ENCODE measurements at places on chromosomes 13 and 19.

DNA sequence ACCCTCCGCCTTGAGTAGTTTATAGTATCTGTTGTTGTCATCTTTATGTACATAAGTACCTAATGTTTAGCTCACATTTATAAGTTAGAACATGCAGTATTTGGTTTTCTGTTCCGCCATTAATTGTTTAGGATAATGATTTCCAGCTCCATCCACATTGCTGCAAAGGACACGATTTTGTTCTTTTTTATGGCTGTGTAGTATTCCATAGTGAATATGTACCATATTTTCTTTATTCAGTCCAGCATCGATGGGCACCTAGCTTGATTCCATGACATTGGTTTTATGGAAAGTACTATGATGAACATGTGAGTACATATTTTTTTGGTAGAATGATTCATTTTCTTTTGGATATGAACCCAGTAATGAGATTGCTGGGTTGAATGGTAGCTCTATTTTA, 174.4 kb upstream of the SPRY2 start:
- DNase-seq: no peak

DNA sequence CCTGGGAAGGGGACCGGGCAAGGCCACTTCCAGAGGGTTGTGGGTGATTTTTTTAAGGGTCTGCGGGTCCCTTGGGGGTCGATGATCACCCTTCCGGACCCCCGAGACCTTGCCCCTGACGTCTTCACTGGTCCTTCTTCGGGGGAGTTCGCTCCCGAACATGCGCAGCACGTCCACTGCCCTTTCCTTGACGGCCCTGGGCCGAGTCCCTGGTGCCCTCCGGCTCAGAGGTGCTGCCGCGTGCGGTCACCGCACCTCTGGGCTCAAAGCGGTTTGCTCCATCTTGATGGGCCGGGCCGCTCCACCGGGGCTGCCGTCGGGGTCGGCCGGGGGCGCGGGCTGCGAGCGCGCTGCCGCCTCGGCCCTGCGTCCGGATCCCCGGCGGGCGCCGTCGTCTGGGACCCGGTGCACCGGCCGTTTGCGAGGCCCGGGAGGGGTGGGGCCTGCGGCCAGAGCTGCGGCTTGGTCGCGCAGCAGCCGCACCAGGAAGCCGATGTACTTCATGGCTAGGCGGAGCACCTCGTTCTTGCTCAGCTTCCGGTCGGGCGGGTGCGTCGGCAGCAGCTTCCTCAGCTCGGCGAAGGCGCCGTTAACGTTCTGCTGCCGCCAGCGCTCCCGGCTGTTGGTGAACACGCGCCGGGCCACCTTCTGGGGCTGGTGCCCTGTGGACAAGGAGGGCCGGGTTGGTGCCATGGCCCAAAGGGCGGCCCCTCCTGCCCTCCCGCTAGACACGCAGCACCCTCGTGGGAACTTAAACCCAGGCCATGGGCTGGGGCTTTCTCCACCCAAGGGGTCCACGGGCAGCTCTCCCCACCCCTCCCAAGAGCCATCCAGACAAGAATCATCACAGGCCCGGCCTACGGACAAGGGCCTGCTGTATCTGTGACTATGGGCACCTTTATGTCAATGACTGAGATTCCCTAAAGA, 3.3 kb downstream of the LYL1 start:
- DNase-seq: no peak

DNA sequence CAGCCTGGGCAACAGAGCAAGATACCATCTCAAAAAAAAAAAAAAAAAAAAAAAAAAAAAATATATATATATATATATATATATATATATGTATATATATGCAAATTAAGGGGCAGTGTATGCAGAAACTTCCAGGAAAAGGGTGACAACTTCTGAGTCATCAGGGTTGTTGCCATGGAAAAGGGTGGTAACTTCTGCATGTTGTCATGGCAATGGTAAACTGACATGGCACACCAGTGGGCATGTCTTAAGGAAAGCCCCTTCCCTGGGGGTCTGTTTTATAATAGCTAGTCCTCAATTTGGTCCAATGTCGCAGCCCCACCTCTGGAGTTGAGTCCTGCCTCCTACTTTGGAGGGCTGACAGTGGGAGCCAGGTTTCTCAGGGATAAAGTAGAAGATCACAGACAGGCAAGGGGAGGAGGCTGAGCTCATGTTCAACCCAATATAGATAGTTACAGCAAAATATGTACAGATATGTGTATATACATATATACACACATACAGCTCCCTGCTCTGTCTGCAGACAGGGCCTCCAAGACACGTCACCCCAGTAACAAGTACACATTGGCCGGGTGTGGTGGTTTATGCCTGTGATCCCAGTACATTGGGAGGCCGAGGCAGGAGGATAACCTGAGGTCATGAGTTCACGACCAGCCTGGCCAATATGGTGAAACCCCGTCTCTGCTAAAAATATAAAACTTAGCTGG, 7.2 kb upstream of the FCHO1 start:
- no peak for DNase-seq

DNA sequence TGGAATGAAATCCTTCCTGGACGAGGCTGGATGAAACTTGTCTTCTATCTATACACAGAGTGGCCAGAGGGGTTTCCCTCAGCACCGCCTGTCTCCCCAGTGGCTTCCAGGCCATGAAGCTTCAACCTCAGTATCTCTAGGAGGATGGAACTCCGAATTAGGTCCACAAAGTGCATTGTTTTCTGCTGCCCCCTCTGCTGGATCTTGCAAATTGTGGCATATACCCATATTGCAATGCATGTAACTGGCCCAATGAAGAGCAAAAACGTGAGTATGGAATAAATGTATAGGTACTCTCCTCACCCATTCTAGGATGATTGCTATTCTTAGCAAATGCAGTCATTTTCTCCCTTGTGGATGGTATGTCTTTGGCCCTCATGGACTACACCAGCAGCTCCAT, 14.7 kb upstream of the LILRB4 start:
- no peak for DNase-seq

- DNase-seq: no peak
Measured at GRCh38 chr19:11295665-11296245, at the start of gene TSPAN16. Gene TSPAN16 (plus strand): TSS chr19:11296160. CDS start chr19:11296298, 138 bp downstream.

DNA sequence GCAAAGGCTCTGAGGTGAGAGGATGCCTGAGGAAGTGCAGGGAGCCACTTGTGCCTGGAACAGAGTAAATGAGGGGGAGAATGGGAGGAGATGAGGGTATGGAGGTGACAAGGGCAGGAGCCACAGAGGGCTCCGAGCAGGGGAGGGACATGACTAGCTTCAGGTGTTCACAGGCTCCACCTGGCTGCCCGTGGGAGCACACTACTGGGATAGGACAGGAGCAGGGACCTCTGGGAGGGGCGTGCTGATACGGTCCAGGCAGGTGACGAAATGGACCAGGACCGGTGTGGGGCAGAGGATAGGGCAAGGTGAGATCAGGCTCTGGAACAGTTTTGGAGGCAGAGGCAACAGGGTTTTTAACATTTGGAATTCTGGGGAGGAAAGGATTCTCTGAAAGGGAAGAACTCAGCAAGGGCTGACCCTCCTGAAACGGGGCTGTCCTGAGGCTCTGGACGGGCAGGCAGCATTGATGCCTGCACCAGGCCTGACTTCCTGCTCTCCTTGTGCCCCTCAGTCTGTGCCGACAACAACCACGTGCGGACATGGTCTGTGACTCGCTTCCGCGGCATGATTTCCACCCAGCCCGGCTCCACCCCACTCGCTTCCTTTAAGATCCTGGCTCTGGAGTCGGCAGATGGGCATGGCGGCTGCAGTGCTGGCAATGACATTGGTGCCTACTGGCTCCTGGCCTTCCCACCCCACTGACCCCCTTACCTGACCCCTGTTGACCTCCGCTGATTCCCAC, 11.6 kb downstream of the SHKBP1 start:
- DNase-seq: no peak

DNA sequence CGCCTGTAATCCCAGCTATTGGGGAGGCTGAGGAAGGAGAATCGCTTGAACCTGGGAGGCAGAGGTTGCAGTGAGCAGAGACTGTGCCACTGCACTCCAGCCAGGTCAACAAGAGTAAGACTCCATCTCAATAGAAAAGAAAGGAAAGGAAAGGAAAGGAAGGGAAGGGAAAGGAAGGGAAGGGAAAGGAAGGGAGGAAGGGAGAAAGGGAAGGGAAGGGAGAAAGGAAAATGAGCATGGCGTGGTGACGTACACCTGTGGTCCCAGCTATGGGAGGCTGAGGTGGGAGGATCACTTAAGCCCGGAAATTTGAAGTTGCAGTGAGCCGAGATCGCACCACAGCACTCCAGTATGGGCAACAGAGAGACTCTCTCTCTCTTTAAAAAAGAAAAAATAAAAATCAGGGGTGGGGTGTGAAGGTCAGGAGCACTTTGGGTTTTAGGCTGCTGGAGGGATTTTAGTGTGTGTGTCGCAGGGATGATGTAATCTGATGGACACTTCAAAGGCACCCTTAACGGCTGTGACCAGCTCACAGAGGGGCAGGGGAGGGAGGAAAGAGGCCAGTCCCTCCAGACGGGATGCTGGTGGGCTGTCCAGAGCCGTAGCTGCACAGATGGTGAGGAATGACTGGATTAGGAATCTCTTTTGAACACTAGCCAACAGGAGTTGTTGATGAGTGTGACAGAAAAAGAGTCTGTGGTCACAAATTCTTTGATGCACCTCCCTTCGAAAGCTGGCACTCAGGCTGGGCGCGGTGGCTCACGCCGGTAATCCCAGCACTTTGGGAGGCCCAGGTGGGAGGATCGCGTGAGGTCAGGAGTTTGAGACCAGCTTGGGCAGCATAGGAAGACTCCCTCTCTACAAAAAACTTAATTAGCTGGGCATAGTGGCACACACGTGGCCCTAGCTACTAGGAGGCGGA, 27.6 kb downstream of the TMPRSS9 start:
- DNase-seq: no peak

- no peak for DNase-seq
Measured at GRCh38 chr13:112854321-112854720, 114.7 kb upstream of the MCF2L start.

DNA sequence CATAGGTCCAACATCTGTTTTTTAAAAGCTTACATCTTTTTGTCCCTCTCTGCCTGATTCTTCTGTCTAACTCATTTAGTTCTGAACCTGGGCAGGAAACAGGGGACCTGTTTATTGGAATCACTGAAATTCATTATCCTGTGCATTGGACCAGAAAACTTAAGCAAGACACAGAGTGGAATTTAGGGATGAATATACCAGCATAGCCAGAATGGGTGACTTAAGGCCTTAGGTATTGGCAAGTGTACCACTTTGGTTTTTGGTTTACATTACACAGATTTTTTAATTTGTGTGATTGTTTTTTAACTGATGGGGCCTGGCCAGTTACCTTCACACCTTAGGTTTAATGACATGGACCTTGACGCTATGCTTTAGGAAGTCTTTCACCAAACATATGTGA, 232.5 kb downstream of the GPC5 start:
- DNase-seq: no peak

- no peak for DNase-seq
Measured at GRCh38 chr13:109208522-109208921, 577.9 kb downstream of the IRS2 start.

- no peak for DNase-seq
Measured at GRCh38 chr13:19981685-19982238, 23.2 kb downstream of the ZMYM2 start.

DNA sequence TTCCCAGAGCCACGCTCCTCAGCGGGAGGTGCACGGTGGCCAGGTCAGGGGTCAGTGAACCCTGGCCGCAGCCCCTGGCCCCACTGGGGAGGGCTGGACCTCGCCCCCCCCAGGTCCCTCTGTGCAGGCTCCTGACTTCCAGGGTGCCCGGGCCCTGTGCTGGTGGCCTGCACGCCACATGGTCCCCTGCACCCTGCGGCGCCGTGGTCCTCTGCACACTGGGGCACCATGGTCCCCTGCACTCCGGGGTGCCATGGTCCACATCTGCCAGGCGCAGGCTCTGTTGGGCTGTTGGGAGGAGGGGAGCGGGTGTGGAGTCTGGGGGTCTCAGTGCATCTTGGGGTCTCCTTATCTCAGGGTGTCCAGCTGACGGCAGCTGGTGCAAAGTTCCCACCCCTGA, 23.3 kb upstream of the TMEM255B start:
- DNase-seq: no peak

GRCh38 chr19:46755077-46755852, 9.0 kb upstream of the STRN4 start:
- no peak for DNase-seq

DNA sequence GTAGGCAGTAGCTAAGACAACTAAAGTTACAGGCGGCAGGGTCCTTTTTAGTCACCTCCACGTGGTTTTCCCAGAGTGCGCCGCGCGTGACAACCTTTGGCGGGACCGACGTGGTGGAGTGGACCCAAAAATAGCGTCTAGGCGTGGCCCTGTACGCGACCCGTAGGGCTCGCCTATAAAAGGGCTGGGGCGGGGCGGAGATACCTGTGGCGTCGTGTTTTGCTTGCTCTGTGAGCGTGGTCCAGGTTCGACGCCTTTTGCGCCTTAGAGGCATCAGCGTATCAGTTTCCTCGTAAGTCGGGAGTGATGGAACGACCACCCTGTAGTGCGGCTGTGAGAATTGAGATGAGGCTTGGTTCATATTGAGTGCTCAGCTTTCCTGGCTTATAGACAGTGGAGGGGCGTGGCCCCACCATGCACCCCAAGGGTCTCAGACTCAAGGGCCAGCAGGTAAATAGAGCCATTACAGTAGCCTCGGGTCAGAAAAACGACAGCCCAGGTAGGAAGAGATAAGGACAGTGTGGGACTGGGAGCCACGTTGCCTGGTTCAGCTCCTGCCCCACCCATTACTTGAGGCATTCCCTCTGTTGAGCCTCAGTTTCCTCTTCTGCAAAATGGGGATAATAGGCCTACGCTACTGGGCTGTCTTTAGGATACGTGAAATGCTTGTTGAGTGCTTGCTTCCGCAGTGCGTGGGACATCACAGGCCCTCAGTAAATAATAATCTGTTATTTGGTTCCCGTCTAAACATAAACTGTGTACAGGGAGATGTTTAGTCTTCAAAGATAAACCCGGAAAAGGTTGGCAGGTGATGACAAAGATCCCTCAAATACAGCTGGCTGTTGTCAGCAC, 693 bp upstream of the TMED1 start:
- no peak for DNase-seq

DNA sequence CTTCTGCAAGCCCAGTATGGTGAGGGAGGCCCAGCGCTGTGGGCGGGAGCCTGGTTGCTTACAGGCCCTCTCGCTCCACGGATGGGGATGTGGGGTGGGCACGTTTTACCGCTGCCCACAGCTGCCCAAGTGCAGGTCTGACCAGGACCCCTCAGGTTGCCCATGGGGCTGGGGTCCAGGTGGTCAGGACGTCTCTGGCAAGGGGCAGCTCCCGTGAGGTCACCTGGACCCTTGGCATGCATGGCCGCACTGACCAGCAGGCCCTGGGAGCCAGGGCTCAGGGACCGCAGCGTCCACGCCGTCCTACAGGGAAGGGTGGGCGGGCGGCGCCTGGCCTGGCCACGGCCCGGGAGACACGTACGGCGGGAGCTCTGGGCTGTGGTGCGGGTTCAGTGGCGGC, 32.8 kb downstream of the GAS6 start:
- no peak for DNase-seq

- DNase-seq: peak; percentile 45
Measured at GRCh38 chr13:54241719-54242118, 1213.1 kb downstream of the OLFM4 start.

DNA sequence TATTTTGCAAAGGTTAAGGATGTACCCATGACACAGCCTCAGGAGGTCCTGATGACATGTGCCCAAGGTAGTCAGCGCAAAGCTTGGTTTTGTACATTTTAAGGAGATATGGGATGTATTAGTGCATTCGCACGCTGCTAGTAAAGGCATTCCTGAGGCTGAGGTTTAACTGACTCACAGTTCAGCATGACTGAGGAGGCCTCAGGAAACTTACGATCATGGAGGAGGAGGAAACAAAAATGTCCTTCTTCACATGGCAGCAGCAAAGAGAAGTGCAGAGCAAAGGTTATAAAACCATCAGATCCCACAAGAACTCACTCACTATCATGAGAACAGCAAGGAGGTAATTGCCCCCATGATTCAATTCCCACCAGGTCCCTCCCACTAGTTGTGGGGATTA, 1017.4 kb downstream of the EFNB2 start:
- no peak for DNase-seq

Measured in mesothelial cell of epicardium (in vitro differentiated cells).